ENCODE measurements at places on chromosomes 6 and 20.

DNA sequence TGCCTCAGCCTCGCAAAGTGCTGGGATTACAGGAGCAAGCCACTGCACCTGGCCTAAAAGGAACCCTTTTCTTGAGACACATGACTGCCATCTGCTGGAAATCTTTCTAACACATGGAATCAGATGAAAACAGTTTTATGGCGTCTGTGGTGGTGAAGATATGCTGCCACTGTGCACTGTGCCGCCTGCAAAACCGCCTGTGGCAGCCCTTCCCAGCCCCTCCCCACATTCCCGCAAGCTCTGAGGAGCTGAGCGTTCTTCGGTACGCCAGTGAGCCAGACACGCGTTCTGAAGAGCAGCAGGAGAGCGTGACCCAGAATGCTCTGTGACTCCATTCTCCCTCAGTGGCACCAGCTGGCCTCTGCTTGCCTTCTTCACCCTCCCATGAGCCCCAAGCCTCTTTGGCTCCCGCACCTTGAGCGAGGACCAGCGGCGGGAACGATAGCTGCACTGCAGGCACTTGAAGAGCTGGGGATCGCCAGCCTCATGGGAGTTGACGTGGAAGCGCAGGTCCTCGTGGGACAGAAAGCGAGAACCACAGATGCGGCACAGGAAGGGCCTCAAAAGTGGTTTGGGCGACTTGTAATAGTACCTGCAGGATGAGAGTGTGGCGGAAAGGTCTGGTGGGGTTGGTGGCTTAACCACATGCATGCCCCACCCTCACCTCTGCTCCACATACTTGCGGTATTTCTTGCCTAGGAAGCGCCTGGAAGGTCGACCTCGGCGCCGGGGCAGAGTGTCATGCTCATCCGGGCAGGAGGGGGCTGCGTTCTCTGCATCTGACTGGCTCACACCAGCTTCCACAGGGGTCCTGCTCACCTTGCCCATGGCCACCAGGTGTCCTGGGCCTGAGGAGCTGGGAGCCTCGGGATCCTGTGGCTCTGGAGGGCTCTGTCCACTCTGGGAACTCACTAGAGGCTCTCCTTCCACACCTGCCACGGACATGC is 8.7 kb downstream of the ZNF335 start:
- no peak for DNase-seq

DNA sequence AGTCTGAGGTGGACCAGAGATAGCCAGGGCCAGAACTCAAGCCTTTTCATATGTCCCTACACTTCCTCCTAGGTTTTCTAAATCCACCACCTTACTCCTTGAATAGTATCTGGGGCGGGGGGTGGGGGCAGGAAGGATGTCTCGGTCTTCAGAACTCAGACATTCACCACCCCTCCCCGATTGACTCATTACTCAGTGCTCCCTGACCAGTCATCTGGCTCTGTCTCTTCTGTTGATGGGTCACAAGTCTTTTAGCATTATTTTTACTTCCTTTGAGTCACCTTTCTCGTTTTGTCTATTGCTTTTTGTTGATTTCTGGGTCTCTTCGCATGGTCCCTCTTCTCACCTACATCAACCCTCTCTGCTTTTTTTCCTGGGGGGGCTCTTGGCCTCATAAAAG is 23.3 kb downstream of the NOX3 start:
- no peak for DNase-seq

DNA sequence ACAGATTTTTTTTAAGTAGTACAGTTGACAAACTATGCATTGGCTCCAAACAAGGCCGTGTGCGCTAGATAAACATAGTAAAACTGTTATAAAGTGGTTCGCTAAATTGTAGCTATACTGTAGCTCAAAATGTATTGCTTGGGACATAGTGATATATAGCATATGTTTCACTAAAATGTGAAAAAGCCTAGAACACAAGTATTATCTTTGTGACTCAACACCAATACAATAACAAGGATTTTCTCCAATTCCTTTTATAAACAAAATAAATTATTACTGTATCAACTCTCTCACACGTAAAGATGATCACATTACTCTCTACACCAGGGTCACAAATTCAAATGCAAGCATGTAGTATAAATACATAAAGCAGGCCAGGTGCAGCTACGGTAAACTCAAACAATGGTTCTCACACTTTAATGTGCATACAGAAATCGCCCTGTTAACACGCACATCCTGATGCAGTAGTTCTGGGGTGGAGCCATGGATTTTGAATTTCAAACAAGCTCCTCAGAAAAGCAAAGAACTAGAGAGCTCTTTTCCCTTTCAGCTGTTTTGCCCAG is 214.6 kb downstream of the GMDS start:
- DNase-seq = no peak

- no peak for DNase-seq
Measured at GRCh38 chr20:60117065-60117464, 158.8 kb downstream of the CDH26 start.

- DNase-seq = no peak
Measured at GRCh38 chr20:51437182-51437924, 105.2 kb downstream of the NFATC2 start.

- no peak for DNase-seq
Measured at GRCh38 chr6:91079969-91080368, 493.1 kb upstream of the MAP3K7 start.

DNA sequence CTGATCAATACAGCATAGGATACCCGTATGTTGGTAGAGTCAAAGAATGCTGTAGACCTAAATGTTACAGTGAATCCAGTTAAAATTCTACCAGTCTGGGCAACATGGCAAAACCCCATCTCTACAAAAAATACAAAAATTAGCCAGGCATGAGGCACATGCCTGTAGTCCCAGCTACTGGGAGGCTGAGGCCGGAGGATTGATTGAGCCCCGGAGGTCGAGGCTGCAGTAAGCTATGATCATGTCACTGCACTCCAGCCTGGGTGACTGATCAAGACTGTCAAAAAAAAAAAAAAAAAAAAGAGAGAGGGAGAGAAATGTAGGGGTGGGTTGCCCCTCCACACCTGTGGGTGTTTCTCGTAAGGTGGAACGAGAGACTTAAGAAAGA is 167.5 kb downstream of the SLC16A10 start:
- no peak for DNase-seq

DNA sequence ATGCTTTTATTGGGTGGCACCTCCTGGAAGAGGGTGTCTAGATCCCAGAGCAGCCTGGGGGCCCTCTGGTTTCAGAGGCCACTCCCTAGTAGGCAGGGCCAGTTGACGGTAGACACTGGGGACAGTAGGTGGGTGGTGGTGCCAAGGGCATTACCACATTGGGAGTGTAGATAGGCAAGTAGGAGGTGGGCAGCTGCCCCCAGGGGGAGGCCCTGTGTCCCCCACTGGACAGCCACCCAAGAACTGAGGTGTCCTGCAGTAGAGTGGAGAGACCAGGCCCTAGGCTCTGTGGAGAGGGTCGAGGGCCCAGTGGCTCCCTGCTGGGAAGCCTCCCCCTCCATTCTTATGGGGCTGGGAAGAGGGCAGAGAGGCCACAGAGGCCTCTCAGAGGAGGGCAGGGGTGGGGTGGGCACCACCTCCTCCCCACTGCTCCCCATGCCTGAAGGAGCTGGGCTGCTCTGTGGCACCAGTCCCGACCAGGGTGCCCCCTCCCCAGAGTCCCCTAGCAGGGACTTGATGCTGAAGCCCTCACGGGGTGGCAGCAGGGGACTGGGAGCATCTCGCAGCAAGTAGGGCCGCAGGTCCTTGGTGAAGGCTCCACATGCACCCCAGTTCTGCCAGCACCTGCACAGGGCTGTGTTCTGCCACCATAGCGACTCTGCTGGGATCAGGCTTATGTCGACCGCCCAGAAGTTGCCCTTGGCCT is 305.0 kb upstream of the KCNQ5 start:
- no peak for DNase-seq

DNA sequence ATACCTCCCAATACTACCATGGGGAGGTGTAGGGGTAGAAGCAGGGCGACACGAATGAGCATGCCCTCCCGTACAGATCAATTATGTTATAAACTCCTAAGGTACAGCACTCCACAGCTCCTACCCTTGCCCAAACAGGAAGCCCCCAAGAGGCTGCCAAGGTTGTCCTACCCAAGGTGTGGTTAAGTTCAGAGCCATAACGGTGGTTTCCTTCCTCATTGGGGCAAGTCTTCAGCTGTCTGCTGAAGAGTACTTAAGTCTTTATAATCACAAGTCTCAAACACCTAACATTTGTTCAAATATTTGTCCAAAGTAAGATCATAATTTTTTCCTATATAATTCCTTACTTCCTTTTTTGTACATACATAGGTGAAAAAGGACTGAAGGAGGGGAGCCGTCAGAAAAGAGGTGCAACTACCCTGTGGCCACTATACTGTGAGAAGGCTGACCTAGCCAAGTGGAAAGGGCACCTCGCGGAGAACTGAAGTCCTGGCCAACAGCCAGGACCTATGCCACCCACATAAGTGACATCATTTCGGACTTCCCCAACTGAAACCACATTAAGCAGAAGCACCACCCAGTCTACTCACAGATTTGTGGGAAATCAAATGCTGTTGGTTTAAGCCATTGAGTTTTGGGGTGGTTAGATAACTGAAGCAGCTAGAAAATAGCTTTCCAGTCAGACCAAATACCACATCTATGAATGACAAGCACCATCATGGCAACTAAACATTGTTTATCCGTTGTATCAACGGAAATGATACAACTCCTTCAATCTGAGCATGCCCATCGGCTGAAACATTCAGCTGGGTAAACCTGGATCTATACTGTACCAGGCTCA is 2.9 kb upstream of the RAB22A start:
- no peak for DNase-seq

DNA sequence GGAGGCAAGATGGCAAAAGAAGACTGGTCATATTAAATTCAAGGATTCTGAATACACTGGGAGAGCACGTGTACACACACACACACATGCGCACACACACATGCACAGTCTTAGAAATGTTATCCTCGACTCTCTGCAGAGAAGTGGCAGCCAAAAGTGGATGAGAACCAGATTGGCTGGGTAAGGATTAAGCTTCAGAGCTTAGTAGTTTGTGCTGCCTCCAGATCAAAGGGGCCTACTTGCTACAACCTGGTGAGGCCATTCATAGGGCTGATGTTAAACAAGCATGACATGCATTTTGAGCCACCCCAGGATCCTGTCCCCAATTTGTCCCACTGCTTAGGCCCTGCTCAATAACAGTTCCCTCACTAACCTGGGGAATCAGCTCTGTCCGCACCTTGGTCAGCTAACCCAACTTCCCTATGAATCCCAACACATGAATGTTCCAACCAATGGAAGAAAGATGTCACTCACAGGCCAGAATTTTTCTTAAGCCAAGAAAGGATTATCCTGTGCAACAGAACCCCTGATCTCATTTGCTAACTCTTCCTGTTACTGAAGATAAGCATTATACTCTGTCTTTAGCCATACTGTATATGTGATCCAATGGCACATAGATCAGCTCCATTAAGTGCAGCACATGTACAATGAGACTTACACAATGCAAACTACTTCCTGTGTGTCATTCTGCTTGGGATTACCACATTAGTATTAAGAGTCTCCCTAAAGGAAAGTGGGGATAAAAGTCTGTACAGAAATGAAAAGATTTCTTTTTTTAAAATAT is 31.0 kb downstream of the TOMM6 start:
- DNase-seq = no peak

- no peak for DNase-seq
Measured at GRCh38 chr6:80544555-80544954, 438.1 kb downstream of the BCKDHB start.

GRCh38 chr6:139643986-139644385 is 269.5 kb upstream of the CITED2 start:
- no peak for DNase-seq

GRCh38 chr6:5765141-5765760 is 241.5 kb downstream of the NRN1 start:
- DNase-seq = no peak

DNA sequence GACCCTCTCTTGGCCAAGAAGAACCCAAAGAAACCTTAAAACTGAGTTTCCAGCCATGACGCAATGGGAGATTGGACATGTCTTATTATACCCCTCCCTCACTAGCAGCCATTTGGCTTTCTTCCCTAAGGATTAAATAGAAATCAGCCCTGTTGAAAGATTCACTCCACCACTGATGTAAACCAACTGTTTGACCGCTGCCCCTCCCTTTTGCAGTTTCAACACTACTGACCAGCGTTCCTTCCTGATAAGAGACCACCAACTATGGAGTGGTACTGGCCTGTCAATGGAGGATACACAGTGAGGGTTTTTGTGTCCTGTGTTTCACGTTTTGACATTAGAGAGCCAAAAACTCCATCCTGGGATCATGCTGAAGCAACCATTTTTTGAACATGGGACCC is 53.2 kb upstream of the CD2AP start:
- DNase-seq = no peak
